CD4-positive, alpha-beta T cell treated with Interleukin-1 beta for 1 hour (primary cell): ENCODE measurements at places on chromosomes 3 and 15.

DNA sequence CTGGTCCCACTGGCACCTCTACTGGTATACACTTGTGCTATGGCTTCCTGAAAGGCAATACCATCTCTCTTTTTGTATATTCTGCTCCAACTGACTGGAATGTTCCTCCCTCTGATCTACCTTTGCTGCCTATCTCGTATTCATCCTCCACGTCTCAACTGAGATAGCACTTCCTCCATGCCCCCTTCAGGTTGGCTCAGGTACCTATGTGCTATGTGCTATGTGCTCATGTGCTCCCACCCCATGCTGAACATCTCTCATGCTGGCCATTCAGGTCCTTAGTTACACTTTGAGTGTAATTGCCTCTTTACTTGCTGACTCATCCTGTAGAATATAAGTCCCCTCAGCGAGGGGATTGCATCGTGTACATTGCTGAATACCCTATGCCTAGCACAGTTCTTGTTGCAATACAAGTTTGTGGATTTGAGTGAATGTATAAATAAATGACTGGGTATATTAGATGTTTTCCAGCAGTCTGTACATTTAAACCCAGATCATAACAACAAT, 156.9 kb downstream of the SOX2 start:
- no peak for DNase-seq

- no peak for DNase-seq
Measured at GRCh38 chr3:123341871-123342630, 106.8 kb downstream of the ADCY5 start.

DNA sequence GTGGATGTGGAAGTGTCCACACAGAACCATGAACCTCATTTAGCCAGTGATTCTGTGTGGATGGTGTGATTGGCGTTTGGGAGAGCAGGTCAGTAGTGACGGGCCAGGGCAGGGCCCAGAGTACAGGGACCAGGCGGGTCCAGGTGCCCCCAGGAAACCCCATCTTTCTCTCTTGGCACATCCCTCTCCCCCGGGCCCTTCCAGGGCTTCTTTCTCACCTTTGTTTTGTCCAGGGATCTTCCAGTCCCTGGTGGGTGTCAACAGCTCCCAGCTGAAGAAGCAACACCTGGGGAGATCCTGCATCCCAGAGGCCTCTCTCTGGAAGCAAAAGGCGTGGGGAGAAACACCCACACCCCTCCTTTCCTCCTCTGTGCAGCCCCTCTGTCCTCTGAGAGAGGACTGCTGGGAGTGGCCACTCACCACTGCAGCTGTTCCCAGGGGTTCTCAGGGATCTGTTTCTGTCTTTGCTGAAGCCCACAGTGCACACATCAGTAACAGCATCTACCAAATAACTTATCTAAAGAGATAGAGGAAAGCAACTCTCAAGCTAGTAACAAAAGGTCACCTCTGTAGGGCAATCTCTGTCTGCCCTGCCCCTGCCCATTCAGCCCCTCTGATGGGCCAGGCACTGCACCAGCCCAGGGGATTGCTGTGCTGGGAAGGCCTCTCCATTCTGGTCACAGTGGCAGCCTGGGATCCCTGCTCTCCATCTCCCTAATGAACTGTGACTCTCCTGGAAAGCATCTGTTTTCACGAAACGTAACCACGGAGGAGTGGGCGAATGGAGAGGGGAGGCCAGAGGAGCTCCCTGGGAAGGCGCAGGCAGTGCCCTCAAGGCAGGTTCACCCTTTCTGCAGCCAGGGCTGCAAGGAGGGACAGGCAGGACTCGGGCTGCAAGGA, 98.3 kb upstream of the ALDH1A3 start:
- DNase-seq: no peak

- DNase-seq: no peak
Measured at GRCh38 chr3:187926620-187927019, 181.4 kb upstream of the BCL6 start.
